ENCODE measurements at places on chromosomes 5 and 9.
A peak's percentile ranks its signal among the peaks of the same experiment; 100 is the strongest.

DNA sequence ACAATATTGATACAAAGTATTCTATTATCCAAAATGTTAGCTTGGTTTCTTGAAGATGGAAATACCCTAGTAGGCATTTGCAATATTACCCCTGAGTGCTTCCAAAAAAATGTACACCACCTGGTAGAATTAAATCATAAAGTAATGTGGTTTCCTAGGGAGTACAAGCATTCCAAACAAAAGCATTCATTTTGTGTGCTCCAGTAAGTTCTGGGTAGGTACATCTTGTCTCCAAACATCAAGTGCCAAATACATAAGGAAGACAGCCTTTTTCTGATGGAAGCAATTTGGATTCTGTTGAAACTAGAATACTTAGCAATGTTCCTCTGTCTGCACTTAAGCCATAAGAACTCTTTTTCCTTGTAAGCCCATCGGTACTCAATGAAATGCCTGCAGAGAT, 73.1 kb upstream of the IL7R start:
- no peak for DNase-seq

- DNase-seq, result no peak
These were observed 558.1 kb downstream of the NR2F1-AS1 start for GRCh38 chr5:93022796-93023447.

GRCh38 chr9:87713278-87713987, 12.5 kb upstream of the CTSL start:
- peak; percentile 92 for DNase-seq

- no peak for DNase-seq
These were observed 45.4 kb downstream of the ANGPTL2 start for GRCh38 chr9:127076860-127077643.

- peak; percentile 11 for DNase-seq
These were observed 155.3 kb downstream of the ADAMTS12 start for GRCh38 chr5:33736510-33736909.

DNA sequence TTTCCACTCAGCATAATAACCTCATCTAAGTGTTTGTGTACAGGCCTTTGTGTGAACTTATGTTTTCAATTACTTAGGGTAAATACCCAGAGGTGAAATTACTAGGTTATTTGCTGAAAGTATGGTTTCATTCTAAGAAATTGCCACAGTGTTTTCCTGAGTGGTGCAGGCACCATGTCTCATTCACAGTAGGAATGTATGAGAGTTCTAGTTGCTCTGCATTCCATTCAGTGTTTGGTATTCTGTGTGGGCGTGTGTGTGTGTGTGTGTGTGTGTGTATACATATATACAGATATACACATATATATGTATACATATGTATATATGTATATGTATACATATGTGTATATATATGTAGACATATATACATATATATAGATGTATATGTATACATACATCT, 8.8 kb upstream of the SVEP1 start:
- DNase-seq, result no peak

- peak; percentile 13 for DNase-seq
These were observed 6.5 kb upstream of the MAT2B start for GRCh38 chr5:163498886-163499285.

- DNase-seq, result peak; percentile 17
These were observed 190.5 kb downstream of the ADAMTS12 start for GRCh38 chr5:33701251-33701650.

- DNase-seq, result peak; percentile 4
These were observed 98.4 kb downstream of the FBXL7 start for GRCh38 chr5:15598294-15598902.

- DNase-seq, result no peak
These were observed 271.1 kb upstream of the RPS23 start for GRCh38 chr5:82549263-82549662.

GRCh38 chr9:109297899-109298298, 23.0 kb downstream of the EPB41L4B start:
- DNase-seq, result peak; percentile 97

- peak; percentile 36 for DNase-seq
These were observed 2123.7 kb upstream of the C9orf72 start for GRCh38 chr9:29697011-29697410.
